ENCODE measurements at places on chromosomes 2 and 18. TPM values are rescaled to one million over a fixed set of nuclear protein-coding genes. Genes with fewer than 3 reads are reported as not detected.

DNA sequence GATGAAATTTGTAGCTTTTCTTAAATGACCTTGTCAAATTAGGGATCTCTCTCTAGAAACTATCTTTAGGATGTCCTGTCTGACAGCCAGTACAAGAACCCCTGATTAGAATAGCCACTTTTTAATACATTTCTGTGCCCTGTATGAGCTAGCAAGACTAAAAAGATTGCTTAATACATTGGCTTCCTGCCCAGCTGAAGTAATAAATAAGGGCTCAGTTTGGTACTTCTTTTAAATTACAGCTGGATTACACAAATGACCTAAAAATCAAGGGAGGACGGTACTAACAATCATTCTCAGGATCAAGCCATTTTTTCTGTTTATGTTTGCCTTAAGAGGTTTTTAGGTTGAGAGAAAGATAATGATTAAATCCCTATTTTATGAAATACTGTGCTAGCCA lies 11.6 kb upstream of the OLA1 start:
- no peak for DNase-seq

GRCh38 chr2:6342273-6342920 lies 523.3 kb downstream of the CMPK2 start:
- DNase-seq, result no peak

DNA sequence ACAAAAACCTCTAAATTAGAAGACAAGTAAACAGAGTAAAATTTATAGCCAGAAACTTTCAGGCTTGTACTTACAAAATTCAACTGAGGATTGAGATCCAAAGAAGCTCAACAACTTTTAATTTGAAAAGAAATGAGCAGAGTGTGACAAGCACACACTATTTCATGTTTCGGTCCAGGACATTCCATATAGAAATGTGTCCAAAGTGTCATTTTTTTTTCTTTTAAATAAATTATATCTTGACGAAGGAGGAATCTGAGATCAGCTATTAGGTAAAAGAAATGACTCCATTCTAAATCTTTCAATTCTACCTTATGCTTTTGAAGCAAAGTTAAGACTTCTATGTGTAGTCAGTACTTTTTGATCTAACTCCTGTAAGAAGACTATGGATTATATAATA lies 4.6 kb downstream of the FN1 start:
- DNase-seq, result no peak

GRCh38 chr18:26821181-26821580 lies 44.3 kb downstream of the AQP4 start:
- DNase-seq, result no peak

GRCh38 chr18:55119434-55119833 lies 160.2 kb upstream of the CCDC68 start:
- DNase-seq, result no peak

GRCh38 chr2:86617738-86618137 lies 5.9 kb downstream of the RNF103 start:
- no peak for DNase-seq

DNA sequence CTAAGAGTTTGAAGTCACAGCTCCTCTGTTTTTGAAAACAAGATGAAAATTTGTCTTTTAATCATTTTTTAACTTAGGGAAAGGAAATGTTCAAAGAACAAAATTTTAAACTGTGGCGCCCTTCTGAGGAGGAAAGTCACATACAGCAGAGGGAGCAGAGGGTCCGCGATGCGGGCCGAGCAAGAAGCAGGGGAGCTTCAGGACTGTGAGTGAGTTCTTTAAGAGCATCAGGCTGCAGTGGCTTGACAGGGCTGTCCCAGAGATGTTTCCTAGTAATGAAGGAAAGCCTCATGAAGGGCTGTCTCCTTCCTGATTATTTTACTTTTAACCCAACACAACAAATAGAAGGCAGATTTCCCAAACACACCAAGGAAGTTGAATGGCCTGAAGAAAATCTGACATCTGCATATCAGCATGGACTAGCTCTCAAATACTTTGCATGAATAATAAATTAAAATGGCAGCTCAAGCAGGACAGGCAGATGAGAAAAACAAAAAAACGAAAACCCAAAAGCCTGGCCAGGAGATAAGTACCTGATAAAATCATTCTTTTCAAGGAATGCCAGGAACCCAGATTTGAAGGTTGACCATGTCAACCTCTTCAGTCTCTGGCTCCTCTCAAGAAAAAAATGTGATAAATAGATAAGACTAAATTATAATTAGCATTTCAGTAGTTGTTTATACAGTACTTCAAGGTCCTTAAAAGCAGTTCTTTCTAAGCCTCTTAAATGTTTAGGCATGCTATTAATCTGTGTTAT lies 60.8 kb downstream of the SLC40A1 start:
- no peak for DNase-seq

SLC5A7 gene
- not detected for total RNA-seq

- DNase-seq, result no peak
Observed at GRCh38 chr2:238700117-238700457, 147.8 kb upstream of the TWIST2 start.

HADHA gene
- 200 TPM for total RNA-seq

GRCh38 chr2:101380376-101380775 lies 6.9 kb downstream of the CREG2 start:
- no peak for DNase-seq

GRCh38 chr2:16391986-16392385 lies 273.6 kb downstream of the CYRIA start:
- no peak for DNase-seq

UCN gene
- total RNA-seq, result 0.20 TPM

- DNase-seq, result no peak
Observed at GRCh38 chr2:202871300-202872141, at the start of gene ICA1L. Gene ICA1L, minus strand, starts transcription at chr2:202871766. Its CDS starts 42,757 bp downstream, at chr2:202829009.

CTLA4 gene
- not detected for total RNA-seq

LYPD6B gene
- not detected for total RNA-seq

DSC1 gene
- total RNA-seq, result not detected

DNA sequence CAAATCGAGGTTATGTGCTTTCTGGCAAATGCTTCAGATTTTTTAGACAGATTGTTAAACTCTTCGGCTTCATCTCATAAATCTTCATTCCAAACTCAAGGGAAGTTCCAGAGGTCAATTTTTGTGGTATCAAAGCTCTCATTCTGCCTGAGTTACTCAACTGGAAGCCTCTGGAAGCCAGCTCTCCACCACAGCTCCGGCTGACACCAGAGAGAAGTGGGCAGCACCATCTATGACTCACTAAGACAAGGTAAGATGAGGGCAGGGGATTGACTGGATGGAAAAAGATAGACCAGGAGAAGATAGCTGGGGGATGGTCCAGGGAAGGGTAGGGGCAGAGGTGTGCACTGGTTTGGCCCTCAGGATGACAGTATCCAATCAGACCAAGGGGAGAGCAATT lies 137.3 kb upstream of the HNRNPA3 start:
- no peak for DNase-seq

- DNase-seq, result no peak
Observed at GRCh38 chr2:67955748-67956603, 106.8 kb downstream of the C1D start.

- DNase-seq, result no peak
Observed at GRCh38 chr2:57218206-57218605, 828.4 kb upstream of the VRK2 start.

DNA sequence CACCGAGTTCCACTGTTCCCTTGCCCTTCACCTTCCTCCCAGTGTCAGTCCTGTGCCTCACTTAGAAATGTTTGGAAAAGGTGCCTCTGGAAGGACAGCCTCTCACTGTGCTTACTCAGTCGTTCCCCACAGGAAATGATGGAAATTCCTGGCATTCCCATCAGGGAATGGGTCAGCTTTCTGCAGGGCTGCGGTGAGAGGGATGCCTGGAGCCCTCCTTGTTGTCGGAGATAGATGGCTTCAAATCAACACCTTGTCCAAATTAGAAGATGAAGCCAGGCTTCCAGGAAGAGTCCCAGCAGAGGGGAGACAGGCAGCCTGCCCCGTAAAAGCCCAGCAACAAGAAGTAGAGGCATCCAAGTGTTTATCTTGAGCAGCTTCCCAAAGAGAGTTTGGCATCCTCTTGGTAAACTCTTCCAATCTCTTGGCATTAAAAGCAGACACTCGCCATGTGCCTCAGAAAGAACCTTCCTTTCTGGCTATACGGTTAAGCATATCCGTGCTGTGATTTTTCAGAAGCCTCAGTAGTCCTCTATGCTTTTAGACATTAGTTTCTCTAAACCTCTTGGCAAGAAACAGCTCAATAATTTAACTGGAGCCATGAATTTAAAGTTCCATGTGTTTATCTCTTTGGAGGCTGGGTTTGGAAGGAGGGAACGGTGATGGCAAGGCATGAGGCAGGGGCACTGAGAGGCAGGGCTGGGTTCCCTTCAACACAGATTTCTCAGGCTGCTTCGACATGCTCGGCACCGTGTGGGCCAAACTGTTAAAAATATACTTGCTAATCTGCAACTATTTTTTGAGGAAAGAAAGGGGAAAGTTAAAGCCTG lies 25.1 kb downstream of the COLEC12 start:
- peak; percentile 81 for DNase-seq

CDKL4 gene
- total RNA-seq, result 0.59 TPM

GRCh38 chr18:48947092-48947491 lies 3.7 kb downstream of the SMAD7 start:
- DNase-seq, result no peak

L3MBTL4 gene
- 0.04 TPM for total RNA-seq

GRCh38 chr2:134927195-134927594 lies 8.6 kb downstream of the CCNT2 start:
- no peak for DNase-seq

CIB4 gene
- not detected for total RNA-seq

SIX3 gene
- total RNA-seq, result not detected

DNA sequence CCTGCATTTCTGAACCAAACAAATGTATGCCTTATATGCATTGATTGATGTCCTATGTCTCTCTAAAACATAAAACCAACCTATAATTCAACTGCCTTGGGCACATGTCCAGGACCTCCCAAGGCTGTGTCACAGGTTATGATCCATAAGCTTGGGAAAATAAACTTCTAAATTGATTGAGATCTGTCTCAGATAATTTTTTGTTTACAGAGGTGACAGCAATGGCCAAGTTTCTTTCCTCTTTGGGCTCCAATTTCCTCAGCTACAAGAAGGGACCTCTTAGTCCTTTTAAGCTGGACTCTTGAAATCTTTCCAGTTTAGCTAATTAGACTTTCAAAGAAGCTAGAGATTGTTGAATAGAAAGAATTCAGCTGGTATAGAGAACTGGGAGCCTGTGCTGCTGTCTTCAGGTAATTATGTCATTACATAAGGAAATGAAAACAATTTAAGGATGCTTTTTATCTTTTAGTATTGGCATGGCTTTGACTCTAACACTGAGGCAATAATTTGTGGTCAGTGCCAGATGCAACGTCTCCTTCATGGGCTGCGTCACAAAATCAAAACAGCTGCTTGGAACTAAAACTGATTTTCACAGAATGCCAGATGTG lies 412.1 kb upstream of the TRIB2 start:
- DNase-seq, result no peak

DNA sequence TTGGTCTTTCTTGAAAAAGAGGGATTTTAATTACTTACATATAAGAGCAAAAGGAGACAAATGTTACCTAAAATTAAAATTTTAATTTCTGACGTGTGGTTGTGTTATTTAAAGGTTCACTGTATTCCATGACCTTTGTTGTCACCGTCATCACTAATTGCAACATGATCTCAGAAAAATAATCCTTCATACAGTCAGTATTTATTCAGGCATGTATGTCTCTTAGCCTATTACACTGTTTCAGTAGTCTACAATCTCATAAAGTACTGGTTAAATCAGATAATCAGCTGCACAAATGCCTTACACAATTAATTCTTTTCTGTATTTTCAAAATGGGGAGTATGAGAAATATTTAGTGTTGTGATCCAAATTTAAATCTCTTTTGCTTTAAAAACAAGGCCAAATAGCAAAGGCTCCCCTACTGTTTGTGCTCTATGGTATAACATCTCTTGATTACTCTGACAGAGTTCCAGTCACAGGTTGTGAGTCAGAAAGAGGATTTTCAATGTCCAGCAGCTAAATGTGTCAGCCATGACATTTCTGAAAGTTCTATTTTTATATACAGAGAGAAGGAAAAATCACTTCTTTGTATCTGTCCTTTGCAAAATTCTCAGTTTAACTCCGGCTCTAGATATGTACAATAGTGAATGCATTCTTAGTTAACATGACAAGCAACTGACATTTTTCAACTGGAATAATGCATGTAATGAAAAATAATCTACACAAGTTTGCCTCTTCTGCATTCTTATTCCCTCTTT lies 184.0 kb downstream of the FIGN start:
- DNase-seq, result no peak

- DNase-seq, result no peak
Observed at GRCh38 chr2:38600921-38601455, 1.7 kb downstream of the HNRNPLL start.

CYP1B1 gene
- 0.07 TPM for total RNA-seq

GRCh38 chr2:210189452-210190138 lies 18.4 kb upstream of the KANSL1L start:
- DNase-seq, result no peak

GRCh38 chr2:209146682-209147320 lies 277.0 kb upstream of the MAP2 start:
- no peak for DNase-seq

- no peak for DNase-seq
Observed at GRCh38 chr18:44452346-44452745, 228.3 kb upstream of the SETBP1 start.
